ENCODE measurements at places on chromosomes 5 and 9.
A peak's percentile ranks its signal among the peaks of the same experiment; 100 is the strongest.

DNA sequence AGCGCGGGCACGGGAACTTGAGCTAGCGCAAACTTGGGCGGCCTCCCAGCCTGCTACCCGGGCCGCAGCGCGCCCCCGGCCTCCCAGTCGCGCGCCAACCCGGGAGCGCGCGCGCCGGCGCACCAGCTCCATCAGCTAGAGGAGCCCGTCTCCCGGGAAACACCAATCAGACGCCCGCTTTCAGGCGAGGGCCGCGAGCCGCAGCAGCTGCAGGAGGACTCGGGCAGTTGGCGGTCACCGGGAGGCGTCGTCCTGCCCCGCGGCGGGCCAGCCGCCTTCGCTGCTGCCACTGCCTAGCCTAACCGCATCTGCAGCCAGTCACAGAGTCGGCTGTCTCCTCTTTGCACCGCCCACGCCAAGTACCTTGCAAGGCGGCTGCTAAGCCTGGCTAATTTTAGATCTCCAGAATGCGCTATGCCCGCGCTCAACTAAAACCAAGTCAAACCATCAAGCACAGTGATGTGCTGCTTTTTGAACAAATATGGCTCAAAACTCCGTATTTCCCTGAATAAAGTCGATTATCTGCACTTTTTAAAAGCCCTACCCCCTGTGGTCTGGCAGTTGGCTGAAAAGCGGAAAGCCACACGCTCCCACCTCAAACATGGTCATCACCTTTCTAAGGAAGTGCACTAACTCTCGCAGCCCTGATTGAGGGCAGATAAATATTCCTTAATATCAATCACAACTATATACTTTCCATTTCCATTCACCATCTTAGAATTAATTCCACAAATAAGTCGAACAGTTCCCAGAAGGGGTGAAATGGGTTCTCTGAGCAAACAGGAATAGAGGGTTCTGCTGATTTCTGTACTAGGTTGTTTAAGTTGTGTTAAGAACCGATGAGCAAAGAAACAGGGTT lies 221.8 kb downstream of the MEF2C start:
- no peak for DNase-seq

GRCh38 chr5:169809281-169809680 lies 171.0 kb downstream of the INSYN2B start:
- DNase-seq, result no peak

- no peak for DNase-seq
These were observed 403.3 kb upstream of the PTPRD start for GRCh38 chr9:11016081-11016480.

DNA sequence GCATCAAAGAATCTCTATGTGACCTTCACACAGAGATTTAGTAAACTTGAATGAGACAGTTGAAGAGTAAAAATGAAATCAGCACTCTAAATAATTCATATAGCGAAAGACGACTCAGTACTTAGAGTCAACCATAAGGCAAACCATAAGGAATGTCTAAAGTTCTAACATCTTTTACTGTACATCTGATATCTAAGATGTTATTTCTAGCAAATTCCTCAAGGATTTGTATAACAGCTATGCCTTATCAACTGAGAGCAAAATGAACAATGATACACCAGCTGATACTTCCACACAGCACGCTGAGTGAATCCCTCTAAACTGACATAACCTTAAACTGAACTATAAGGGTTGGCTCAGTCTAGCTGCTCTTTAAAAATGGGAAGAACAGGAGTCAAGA lies 760.3 kb downstream of the EFNA5 start:
- DNase-seq, result no peak

DNA sequence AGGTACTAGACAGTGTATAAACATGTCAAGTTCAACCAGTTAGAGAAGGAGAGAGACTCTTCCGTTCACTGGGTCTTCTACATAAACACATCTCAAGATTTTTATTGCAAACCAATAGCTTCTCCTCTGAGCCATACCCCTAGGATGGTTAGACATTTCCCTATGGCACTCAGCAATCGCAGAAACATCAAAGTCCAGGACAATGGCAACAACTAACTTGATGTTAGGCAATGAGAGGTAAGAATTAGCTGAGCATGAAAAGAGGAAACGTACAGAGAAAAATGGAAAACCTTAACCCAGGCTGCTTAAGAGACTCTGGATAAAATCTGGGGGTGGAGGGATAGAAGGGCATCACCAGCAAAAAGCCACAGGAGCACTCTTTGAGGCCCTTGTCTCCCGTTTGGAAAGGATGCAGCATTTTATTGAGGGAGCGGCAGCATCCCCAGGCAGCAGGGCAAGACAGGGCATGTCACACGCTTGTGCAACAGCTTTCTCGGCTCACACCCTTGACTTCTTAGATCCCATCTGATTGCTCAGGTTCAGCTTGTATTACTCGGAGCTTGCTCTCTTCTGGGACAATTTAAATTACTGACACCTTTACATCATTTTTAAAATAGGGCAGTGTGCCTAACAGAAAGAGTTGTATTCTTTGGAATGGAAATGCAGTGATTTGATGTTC lies 8.6 kb upstream of the PSAT1 start:
- DNase-seq, result no peak

GRCh38 chr9:134896834-134897583 lies 16.4 kb downstream of the FCN2 start:
- DNase-seq, result no peak

GRCh38 chr9:134370638-134371037 lies 44.4 kb downstream of the RXRA start:
- no peak for DNase-seq

- DNase-seq, result no peak
These were observed 26.4 kb upstream of the REEP5 start for GRCh38 chr5:112948458-112948857.

GRCh38 chr5:17918373-17919104 lies 284.3 kb downstream of the TAF11L14 start:
- no peak for DNase-seq

- DNase-seq, result no peak
These were observed 893.2 kb downstream of the DTWD2 start for GRCh38 chr5:118095115-118095514.

DNA sequence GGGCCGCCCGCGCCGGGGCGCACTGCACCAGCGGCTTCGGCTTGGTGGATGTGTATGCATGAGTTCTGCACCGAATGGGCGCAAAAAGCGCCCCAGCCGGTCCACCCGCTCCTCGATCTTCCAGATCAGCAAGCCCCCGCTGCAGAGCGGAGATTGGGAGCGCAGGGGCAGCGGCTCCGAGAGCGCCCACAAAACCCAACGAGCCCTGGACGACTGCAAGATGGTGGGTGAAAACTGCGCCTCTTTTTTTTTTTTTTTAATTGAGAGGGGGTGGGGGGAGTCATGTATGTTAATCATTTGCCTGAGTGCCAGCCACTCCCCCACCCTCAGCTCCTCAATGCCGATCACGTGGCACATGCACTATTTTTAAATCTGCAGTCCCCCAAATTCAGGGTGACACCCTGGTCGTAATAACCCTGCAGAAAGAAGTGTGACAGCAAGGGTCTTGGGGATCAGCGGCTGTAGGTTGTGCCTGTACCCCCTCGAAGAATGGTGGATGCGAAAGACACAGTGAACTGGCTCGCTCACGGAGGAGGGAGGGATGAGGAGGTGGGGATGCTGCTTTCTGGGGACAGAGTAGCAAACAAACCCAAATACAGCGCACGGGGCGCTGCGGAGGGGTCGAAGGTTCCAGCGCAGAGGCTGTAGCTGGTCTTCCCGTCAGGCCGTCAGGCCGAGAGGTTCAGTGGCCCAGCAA lies 900 bp downstream of the RGS7BP start:
- no peak for DNase-seq

- DNase-seq, result no peak
These were observed 50.0 kb upstream of the GOLPH3 start for GRCh38 chr5:32223972-32224609.

- DNase-seq, result no peak
These were observed 7.5 kb upstream of the NDST1 start for GRCh38 chr5:150500328-150500841.

DNA sequence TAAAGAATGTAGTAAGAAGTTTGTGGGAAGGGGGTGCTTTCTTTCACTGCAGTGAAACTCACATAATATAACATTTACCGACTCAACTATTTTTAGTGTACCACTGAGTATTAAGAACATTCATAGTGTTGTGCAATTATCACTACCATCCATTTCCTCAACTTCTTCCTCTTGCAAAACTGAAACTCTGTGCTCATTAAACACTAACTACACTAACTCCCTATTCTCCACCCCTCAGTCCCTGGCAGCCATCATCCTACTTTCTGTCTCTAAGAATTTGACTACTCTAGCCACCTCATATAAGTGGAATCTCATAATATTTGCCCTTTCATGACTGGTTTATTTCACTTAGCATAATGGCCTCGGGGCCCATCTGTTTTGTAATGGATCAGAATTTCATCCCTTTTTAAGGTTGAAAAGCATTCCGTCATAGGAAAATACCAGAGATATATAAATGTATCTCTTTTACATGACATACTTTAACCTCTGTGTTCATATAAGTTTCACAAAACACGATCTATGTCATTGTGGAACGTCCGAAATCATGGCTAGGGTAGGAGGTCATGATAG lies 56.3 kb upstream of the DIRAS2 start:
- DNase-seq, result no peak

DNA sequence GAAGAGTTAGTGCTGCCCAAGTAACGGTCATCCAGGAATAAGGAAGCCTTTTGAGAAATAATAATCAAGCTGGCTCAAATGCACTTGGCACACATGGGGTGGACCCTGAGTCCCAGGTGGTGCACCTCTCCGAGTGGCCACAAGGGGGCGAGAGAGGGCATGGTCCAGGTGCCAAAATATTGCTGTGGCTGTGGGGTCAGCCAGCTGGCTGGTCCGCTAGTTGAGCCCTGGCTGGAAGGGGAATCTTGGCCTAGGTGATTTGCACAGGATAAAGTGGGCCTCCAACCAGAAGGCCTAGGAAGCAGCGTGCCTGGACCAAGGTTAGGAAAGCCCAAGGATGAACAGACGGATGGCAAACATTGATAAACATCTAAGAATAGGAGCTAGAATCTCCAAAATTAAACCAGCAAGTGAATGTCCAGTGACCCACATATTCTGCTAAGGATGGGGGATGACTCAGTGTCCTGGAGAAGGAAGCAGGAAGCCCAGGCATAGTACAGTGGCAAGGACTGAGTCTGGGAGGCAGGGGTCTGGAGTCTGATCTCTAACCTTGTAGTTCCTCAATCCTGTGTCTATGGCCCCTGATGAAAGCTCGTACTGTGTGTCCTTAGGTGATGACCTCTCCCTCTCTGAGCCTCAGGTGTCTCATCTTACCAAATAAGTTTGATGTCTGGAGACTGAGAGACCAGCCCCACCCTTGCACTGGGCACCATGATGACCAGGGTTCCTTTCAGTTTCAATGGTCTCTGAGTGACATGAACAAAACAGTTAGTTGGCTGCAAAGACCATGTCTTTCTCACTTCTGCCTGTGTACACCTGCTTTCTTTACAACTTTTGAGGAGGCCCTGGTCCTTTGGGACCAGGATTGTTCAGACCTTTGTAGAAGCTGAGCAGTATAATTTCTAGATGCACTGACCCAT lies 19.2 kb upstream of the SHB start:
- peak; percentile 88 for DNase-seq

GRCh38 chr9:138060881-138061280 lies 183.3 kb downstream of the CACNA1B start:
- DNase-seq, result no peak

GRCh38 chr5:88675168-88675707 lies 207.7 kb downstream of the MEF2C start:
- no peak for DNase-seq

- no peak for DNase-seq
These were observed 15.8 kb upstream of the NIPAL4 start for GRCh38 chr5:157444224-157444623.

GRCh38 chr5:83518319-83519061 lies 46.9 kb downstream of the VCAN start:
- DNase-seq, result no peak

DNA sequence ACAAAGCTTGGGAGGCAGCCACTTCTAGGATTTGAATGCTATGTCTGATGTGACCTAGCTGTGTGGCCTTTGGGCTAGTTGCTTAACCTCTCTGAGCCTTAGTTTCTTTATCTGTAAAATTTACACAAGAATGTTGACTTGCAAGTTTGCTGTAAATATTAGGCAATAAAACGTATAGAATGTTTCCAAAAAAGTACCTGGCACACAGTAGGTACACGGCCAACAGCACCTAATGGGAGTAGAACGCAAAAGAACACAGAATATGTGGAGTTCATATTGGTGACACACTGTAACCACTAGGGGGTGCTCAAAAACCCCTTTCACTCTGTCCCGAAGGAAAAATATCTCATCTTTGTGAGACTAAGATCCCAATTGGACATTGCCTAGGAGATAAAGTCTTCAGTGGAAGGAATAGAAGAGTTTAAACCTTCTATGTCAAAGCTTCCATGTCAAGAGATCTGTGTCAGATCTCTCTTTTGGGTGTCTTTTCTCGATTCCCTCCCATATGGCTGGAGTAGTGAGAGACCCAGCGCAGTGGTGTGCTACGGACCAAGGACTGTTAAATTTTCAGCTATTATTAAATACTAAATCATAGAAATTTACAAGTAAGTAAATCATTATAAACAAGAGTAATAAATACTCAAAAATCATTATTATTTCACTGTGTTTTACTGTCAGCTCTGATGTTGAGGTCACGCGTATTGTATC lies 145.4 kb upstream of the RAD23B start:
- no peak for DNase-seq

- no peak for DNase-seq
These were observed 2.6 kb downstream of the AUH start for GRCh38 chr9:91359083-91359482.

DNA sequence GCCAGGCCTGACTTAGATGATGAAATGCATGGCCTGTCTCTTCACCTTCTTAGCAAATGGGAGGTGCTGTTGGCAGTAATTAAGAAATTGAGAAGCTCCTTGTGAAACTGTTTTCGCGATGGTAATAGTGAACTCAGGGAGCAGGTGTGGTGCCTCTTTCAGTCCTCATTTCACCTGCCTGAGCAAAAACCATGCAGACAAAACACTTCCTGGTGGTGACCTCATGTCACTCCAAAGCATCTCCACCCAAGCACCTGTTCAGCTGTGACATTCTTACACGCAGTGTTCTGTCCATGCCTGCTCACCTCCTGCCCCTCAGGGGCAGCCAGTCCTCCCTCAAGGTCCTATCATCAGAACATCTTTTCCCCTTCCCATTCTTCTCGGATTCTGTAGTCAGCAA lies 146.5 kb downstream of the CD180 start:
- DNase-seq, result no peak

- DNase-seq, result no peak
These were observed 162.5 kb upstream of the PITX1 start for GRCh38 chr5:135196483-135196882.

All from omental fat pad (tissue), 4 donors.